ENCODE measurements at places on chromosomes 5 and 9.

DNA sequence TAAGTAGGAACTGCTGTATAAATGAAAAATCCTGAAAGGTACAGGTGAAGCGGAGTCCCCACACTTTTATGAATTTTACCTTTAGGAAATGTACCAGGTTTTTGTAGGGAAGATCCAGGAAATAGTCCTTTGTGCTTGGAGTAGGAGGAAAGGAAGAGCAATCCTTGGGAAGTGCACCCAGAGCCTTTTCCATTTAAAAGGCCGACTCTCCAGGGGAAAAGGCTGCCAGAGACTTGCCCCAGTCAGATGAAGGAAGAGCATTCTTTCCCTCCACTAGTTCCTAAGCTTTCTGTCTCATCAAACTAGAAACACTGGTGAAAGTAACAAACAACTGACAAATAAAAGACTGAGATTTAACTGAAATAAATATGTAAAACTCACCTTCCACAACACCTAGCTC, 779.4 kb upstream of the CDH6 start:
- no peak for DNase-seq

DNA sequence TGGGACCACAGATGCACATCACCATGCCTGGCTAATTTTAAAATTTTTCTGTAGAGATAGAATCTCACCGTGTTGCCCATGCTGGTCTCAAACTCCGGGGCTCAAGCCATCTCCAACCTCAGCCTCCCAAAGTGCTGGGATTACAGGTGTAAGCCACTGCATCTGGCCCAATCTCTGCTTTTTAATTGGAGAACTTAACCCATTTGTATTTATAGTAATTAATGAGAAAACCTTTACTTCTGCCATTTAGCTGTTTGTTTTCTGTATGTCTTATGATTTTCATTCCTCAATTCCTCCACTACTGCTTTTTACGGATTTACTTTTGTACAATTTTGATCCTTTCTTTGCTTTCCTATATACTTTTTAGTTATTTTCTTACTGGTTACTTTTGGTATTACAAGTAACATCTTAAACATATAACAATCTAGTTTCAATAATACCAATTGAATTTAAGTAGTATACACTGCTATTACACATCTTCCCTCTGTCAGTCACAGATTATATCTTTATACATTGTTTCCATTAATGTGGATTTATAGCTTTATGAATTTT, 26.1 kb downstream of the RALGDS start:
- no peak for DNase-seq

GRCh38 chr5:54519509-54519876, 1.9 kb downstream of the SNX18 start:
- DNase-seq: no peak

- DNase-seq: peak; percentile 67
Observed at GRCh38 chr5:128674837-128675446, 136.9 kb upstream of the FBN2 start.

- DNase-seq: no peak
Observed at GRCh38 chr9:72412483-72413040, 47.6 kb upstream of the ZFAND5 start.

- DNase-seq: no peak
Observed at GRCh38 chr5:139404484-139404840, 573 bp upstream of the SPATA24 start.

GRCh38 chr5:448061-448765, 5.2 kb downstream of the EXOC3 start:
- DNase-seq: peak; percentile 95

GRCh38 chr5:96388176-96388575, 44.9 kb downstream of the PCSK1 start:
- DNase-seq: no peak

DNA sequence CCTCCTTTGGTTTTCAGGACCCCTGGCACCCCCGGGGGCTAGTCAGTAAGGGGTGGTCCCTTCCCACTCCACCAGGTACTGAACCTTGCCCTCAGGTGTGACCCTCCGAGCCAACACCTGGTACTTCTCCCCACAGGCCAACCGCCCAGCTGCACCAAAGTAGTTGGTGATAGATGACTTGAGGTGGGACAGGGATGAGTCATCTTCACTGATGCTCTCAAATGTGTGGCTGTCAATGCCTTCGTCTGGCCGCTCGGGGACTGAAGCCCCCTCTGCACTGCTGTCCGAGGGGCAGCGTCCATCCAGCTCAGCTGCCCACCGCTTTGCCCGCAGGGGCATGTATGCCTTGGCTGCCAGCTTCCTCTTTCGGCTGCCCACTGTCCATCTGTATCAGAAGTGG, 15.2 kb upstream of the PSMD5 start:
- DNase-seq: no peak

DNA sequence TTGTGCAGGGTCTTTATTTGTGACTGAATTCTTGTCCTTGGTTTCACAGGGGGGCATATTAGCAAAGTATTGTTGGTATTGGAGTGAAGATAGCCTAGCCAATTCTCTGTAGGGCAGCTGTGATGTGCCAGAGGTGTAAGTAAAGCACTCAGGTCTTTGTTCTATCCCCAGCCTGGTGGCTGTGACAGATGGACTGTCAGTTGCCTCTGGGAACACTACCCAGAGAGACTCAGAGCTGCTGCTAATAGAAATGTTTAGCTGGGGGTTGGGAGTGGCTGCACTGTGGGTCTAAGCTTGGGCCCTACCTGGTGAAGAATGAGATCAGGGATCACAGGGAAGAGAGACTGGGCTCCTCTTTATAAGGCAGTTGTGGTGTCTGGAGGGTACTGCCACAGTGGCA, 1006.5 kb upstream of the TYRP1 start:
- no peak for DNase-seq

DNA sequence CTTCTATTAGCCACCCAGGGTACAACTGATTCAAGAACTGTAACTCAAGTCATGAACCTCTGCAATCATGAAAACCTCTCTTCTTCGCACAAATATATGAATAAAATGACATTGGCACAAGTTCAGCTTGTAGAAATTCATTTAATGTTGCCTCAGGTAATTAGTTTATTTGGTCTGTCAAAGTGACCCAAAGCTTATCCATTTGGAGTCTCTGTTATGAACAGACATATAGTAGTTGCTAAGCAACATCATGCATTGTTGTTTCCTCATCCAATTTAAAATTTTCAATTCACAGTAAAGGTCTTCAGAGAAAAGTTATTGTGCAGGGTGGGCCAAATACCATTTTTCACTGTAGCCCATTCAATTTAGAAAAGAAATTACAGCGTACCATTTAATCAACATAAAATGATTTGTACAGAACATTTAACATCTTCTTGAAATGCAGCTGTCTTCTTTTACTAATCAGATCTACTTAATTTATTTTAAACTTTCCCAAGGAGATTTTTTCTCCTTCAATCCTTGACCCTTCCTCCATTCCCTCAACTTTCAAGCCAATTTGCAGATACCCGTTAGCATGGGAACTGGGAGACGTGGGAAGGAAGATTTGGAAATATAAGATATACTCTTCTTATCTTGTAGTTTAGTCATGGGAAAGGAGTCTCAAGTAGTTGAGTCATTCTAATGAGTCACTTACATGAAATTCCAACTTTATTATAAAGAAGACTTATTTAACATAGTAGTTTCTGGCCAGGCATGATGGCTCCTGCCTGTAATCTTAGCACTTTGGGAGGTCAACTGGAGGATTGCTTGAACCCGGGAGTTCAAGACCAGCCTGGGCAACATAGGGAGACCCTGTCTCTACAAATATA, 231.3 kb downstream of the ATPSCKMT start:
- no peak for DNase-seq

DNA sequence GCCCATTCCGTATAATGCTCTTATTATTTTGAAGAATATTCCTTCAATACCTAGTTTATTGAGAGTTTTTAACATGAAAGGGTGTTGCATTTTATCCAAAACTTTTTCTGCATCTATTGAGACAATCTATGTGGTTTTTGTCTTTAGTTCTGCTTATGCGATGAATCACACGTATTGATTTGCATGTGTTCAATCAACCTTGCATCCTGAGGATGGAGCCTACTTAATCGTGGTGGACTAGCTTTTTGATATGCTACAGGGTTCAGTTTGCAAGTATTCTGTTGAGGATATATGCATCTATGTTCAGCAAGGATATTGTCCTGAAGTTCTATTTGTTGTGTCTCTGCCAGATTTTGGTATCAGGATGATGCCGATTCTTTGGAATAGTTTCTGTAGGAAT, 1070.3 kb upstream of the CDH18 start:
- DNase-seq: no peak

DNA sequence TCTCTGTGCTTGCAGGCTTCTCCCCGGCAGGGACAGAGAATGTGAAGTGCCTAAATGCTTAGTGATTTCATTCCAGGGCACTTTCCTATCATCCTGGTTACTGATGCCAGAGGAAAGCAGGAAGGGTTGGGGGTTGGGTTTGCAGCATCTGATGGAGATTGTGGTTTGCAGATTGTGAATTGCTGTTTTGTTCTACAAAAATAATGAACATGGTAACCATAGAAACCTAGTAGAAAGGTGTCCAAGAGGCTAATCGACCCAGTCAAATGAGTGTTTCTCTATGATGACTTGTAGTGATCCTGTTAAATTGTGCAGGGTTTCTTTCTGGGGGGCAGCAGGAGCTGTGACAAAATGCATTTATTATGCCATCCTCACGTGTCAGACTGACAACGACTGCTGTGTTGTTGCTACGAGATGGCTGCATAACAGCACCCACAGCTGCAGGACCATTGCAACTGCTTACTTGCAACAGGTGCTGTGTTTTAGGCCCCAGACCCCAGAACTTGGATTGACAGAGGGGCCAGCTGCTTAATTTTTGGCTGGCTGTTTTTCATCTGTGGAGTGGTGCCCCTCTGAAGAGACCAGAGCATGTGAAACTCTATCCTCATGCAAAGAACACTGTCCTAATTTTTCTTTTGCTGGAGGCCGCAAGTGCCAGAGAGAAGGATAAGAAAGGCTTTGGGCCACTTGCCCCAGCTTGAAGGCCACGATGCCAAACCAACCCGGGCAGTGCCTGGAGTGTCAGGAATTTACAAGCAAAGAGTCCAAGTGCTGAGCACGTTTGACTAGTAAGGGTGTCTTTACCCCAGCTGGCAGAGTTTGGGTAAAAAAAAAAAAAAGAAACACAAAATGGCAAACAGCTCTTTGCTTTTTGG, 397.8 kb downstream of the GADD45G start:
- DNase-seq: no peak

GRCh38 chr5:97042996-97043395, 99.4 kb downstream of the LIX1 start:
- no peak for DNase-seq

GRCh38 chr9:35954942-35955546, 2.9 kb downstream of the OR2S2 start:
- DNase-seq: peak; percentile 71

DNA sequence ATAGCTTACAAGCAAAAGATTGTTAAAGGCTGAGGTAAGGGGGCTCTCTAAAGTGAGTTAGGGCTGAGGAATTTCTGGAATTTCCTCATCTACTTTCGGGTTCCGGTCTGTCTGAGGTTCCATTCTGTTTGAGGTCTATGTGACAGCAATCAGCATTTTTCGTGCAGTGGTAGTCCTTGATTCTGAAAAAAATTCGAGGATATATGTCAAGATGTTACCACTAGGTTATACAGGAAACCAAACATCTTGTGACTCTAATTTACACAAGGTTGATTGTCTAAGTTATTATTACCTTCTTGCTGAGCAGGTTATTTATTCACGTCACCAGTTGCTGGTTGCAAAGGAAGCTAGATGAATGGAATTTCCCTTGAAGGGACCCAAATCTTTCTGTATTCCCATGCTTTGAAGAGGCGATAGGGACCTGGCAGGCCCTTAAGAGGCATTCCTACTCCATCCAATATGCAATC, 35.2 kb downstream of the RLN2 start:
- DNase-seq: no peak

DNA sequence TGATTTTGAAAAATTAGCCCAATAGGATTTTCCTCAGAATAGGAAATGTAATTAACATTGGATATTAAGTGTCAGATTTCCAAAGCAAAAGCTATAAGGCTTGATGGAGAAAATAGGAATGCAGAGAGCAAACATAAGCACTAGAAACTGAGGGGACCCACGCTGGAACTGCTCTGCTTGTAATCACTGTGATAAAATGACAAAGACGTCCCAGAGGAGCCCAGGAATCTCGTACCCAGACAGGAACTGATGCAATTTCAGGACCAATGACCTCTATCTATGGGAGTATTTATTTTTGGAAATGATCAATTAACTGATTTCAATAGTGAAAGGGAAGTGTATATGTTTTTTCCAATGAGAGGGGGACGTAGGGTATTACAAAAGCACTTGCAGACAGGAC, 714.5 kb upstream of the WWC1 start:
- DNase-seq: no peak

- DNase-seq: peak; percentile 4
Observed at GRCh38 chr5:103808464-103809106, 246.0 kb upstream of the NUDT12 start.

GRCh38 chr5:38551030-38552017, 5.1 kb downstream of the LIFR start:
- DNase-seq: peak; percentile 52

DNA sequence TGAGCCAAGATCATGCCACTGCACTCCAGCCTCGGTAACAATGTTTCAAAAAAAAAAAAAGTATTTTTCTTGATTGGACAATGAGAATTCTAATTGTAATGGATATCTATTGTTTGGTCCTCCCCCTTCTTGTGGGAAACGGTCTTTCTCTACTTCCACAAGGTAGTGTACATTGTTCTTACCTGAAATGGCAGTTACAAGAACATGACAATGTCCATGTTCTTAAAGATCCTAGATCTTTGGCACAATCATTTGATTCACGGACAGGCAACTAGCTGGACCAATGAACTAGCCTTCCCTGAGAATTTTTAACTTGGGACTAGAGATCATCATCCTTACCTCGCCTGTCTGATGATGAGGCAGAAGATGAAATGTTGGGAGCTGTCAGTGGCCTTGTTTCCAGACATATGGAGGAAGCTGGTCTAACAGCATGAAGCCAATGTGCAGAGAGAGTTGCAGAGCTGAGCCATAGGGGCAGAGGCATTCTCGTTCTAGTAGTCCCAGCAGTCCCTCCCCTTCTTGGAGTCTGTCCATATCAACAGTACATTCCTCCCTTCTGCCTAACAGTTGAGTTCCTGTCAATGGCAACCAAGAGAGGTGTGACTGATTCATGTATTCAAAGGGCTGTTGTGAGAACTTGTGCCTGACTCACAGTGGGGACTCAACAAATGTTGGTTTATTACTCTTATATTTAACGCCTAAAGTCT, 2.1 kb upstream of the MARCHF6 start:
- DNase-seq: no peak

DNA sequence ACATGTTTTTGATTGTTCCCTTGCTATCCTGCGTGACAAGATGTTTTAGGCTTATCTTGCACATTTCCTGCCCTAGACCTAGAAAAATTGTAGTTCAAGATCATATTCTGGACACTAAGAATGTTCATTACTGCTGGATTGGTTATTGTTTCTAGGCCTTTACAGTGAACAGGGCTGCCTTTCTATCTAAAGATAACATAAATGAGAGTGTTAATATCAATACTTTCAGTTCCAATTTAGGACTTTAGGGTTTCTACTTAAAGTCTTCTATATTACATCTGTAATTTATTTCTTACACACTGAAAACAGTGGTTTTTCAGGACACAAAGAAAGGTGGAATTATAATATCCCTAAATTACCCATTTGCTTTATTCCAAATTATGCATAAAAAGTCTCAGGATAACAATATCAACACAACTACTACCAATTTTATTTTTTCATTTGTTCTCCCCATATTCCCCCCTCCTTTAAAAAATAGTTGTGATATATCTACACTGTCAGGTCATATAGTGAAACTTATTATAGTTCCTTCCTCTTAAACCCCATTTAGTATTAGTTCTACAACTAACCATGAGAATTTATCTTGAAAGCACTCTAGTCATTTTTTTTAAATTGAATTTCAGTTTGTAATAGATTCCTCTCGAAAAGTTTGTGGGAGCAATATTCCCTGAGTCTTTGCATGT, 293.9 kb upstream of the RIOK2 start:
- no peak for DNase-seq
